Chondrocyte (in vitro differentiated cells): ENCODE measurements at places on chromosomes 16 and 17. TPM values are rescaled to one million over a fixed set of nuclear protein-coding genes. Genes with fewer than 3 reads are reported as not detected.

DNA sequence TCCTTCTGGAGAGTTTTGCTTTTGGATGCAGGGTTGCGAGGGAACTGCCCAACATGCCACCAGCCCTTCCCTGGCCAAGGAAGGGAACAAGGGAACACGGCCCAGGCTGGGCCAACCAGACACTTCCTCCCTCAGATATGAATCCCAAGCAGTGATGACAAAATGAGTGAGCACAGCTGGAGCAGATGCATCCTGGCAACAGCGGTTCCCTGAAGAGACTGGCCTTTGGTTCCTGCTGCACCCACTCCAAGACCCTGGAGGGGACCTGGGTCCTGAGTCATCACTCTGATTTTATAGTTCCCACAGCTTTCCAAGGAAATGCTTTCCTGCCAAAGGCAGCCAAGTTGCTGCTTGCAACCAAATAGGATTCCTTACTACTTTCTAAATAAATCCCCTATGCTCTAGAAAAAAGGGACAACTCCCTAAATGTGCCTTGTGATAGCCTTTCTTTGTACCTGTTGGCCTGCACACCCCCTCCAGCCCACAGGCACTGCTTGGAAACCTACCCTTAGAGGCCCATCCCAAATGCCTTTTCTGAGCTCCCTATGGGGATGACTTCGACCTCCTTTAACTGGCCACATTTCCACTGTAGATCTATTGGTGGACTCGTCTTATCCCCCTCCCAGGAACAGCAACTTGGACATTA, 5.3 kb downstream of the ST3GAL2 start:
- peak overlapping the region; percentile 6 for H3K4me3 ChIP-seq
- peak overlapping the region; percentile 95 for H3K27ac ChIP-seq
- no peaks in the 10 kb centered on the region for H3K36me3 ChIP-seq
- no peaks in the 10 kb centered on the region for H3K27me3 ChIP-seq
- DNase-seq: no peak

GRCh38 chr17:46925185-46925868, 2.4 kb downstream of the GOSR2 start:
- H3K27me3 ChIP-seq: no peaks in the 10 kb centered on the region
- H3K4me3 ChIP-seq: no peak overlapping the region
- peaks cover 58% of the 10 kb centered on the region for H3K4me1 ChIP-seq
- no peak for DNase-seq

- H3K4me3 ChIP-seq: no peak overlapping the region
- peaks cover 39% of the 10 kb centered on the region for H3K36me3 ChIP-seq
- peaks cover 14% of the 10 kb centered on the region for H3K4me1 ChIP-seq
- no peaks in the 10 kb centered on the region for H3K27me3 ChIP-seq
These were observed 63.8 kb downstream of the SEC14L1 start for GRCh38 chr17:77204536-77204935.

DNA sequence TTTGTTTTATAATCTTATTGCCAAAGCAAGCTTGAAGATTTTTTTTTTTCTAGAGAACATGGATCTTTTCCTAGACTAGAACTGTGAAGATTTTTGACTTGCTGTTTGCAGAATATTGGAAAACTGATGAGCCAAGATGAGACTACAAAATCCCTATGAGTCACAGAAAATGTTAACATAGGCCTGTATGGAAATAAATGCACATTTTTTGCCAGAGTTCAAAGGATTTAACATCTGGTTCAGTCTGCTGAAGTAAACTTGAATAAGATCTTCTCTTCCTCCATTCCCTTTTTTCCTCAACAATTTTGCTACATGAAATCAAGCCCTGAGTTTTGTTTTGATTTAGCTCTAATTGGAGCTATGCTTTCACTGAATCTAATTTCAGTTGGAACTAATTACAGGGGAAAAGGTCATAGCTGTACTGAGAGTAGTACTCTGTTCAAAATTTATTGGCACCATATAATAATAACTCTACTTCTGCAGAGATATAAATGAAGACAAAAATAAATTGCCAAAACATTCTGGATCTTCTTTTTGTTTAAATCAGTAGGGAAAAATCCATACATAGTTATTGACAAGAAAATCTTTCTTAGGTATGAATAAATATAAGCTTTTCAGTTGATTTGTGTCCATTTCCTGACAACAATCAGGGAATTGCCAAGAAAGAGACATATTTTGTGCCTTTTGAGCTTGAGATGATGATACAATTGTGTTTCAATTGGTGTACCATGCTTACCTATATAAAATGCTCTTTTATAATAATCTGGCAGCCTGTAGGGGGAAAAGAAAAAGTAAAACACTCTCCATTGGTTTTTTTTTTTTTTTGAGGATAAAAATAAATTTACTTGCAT, 387.5 kb upstream of the GOT2 start:
- no peak overlapping the region for H3K27ac ChIP-seq
- H3K36me3 ChIP-seq: no peaks in the 10 kb centered on the region
- no peak overlapping the region for H3K4me3 ChIP-seq
- H3K27me3 ChIP-seq: no peaks in the 10 kb centered on the region
- no peak for DNase-seq

DNA sequence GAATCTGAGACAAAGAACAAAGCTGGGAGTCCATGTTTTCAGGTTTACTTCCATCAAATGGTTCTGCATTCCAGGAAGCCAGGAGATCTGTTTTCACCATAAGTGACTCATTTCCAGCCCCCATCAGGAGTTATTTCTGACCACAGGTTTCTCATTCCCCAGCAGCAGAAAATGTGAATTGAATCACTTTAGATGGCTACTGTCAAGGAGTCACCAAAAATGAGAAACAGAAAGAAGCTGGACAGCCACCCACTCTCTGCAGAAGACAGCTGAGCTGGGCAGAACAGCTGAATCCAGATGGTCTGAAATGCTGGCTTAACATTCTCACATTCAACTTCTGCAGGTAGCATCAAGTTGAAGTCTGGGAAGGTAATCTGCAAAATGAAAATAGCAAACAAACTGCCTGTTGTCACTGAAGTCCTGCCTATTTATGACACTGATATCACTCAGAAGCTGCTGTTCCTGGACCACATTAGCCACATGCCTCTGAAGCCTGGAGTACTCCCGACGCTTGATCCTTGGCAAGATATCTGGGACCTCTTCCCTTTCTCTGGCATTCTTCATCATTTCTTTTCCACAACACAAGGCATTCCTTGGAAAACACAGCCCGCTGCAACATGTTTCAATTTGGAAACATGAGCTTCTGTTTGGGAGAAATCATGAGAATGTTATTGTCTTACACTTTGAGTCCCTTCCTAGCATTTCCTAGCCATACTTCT, 15.3 kb downstream of the CCL11 start:
- H3K27me3 ChIP-seq: no peaks in the 10 kb centered on the region
- DNase-seq: no peak
- peak overlapping the region; percentile 42 for H3K27ac ChIP-seq
- H3K4me3 ChIP-seq: no peak overlapping the region

DNA sequence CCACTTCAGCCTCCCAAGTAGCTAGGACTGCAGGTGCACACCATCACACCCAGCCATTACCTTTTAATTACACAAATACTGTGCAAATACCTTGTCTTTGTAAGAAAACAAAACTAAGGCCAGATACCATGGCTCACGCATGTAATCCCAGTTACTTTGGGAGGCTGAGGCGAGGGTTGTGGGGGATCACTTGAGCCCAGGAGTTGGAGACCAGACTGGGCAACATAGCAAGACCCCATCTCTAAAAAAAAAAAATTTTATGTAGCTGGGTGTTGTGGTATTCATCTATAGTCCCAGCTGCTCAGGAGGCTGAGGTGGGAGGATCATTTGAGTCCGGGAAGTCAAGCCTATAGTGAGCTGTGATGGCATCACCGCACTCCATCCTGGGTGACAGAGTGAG, 151.6 kb downstream of the CLEC16A start:
- no peak overlapping the region for H3K27ac ChIP-seq
- H3K4me1 ChIP-seq: peaks cover 36% of the 10 kb centered on the region
- H3K4me3 ChIP-seq: no peak overlapping the region
- peaks cover 9% of the 10 kb centered on the region for H3K36me3 ChIP-seq
- no peaks in the 10 kb centered on the region for H3K27me3 ChIP-seq

DNA sequence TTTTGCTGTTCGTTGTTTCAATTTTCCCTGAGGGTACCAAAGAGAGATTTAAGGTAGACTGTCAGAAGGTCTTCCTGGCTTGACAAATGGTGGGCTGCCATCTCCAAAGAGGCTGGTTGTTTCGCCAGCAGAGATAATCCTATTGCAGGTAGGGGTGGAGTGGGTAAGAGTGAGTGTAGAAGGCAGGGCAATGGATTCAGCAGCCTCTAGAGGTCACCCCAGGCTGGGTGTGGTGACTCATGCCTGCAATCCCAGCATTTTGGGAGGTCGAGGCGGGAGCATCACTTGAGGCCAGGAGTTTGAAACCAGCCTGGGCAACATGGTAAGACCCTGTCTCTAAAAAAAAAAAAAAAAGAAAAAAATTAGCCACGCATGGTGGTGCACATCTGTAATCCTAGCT, 34.6 kb downstream of the DCAKD start:
- H3K4me3 ChIP-seq: no peak overlapping the region
- no peaks in the 10 kb centered on the region for H3K36me3 ChIP-seq
- no peak overlapping the region for H3K27ac ChIP-seq
- peaks cover 37% of the 10 kb centered on the region for H3K4me1 ChIP-seq
- H3K27me3 ChIP-seq: no peaks in the 10 kb centered on the region

GRCh38 chr17:7548585-7549400, at the start of gene TNFSF12:
TNFSF12 (plus strand) TSS chr17:7549058; CDS start chr17:7549154, 96 bp downstream.
- DNase-seq: no peak
- peaks cover 13% of the 10 kb centered on the region for H3K4me1 ChIP-seq
- peak within 1 kb of the TSS; percentile 59 for H3K27ac ChIP-seq

DNA sequence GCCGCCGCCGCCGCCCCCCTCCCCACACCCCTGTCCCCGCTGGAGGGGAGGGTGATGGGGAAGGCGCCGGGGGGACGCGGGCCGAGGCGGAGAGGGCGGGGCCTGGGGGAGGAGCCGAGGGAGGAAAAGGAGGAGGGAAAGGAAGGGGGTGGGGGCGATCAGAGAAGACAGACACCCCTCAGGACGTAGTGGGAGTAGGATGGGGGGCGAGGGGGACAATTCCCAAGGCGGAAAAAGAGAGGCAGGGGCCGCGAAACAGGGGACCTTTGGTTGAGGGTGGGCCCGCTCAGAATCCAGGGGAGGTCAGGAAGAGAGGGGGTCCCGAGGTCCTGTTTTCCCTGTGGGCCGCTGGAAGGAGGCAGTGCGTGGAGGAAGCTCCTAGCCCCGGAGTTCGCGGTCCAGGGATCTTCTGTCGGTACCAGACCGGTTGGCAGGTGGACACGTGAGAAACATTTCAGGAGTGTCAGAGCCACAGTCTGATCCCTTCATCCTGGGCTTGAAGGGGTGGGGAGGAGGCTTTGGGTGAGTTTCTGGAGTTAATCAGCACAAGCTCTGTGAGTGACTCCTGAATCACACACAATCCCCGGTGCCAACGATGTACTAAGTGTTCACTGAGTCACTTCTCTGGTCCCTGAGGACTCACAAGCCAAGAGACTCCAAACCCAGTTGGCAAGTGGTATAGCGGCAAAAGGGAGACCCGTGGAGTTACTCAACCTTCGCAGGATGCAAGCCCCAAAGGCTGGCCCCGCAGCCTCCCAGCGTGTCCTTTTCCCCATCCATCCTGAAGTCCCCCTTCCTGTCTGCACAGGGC, at the start of gene XYLT1:
Gene XYLT1, minus strand, starts transcription at position 53 of the 811 bp plus-strand sequence. CDS start 164 bp downstream, outside the sequence.
- H3K27me3 ChIP-seq: peaks cover 18% of the 10 kb centered on the region
- peak within 1 kb of the TSS; percentile 90 for H3K27ac ChIP-seq
- H3K4me3 ChIP-seq: peak within 1 kb of the TSS; percentile 84
- DNase-seq: no peak

DNA sequence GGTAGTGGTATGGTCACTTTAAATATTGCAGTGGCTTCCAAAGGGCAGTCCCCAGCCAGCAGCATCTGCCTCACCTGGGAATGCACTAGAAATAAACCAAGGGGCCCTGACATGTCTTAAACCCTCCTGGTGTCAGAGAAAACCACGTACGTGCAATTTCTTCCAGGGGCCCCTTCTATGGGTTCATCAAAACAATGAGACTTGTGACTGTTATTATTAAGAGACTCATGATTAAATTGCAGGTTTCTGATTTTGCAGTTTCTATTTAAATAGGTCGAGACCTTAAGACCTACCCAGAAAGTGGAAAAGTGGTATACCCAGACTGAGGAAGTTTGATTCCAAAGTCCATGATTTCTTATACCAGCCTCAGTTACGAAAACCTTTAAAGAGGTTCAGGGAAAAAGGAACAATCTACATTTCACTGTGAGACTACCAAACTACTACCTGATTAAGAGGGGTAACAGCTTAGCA, 746 bp upstream of the POLG2 start:
- H3K36me3 ChIP-seq: peaks cover 38% of the 10 kb centered on the region
- H3K27ac ChIP-seq: peak overlapping the region; percentile 98
- H3K27me3 ChIP-seq: no peaks in the 10 kb centered on the region
- peak overlapping the region; percentile 99 for H3K4me3 ChIP-seq

- no peak for DNase-seq
- no peaks in the 10 kb centered on the region for H3K36me3 ChIP-seq
- peaks cover 17% of the 10 kb centered on the region for H3K4me1 ChIP-seq
- H3K4me3 ChIP-seq: peak overlapping the region; percentile 31
These were observed 208.9 kb downstream of the SHISA9 start for GRCh38 chr16:13110124-13110796.

Gene ATP1B2
- total RNA-seq: 0.77 to 2.2 TPM (median 0.90 TPM) in 3 replicates

Gene CLEC18B
- total RNA-seq: 1.6 to 4.5 TPM (median 3.5 TPM) in 3 replicates

Gene HYDIN
- total RNA-seq: not detected in 3 replicates

Gene CEP295NL
- 0.67 to 2.3 TPM (median 1.3 TPM) in 3 replicates for total RNA-seq

Gene CNTNAP4
- total RNA-seq: not detected in 3 replicates
